ENCODE measurements at places on chromosomes 11 and 22. TPM values are rescaled to one million over a fixed set of nuclear protein-coding genes. Genes with fewer than 3 reads are reported as not detected.

The ALDH3B1 gene
- total RNA-seq, result 0.49 TPM

The TCN1 gene
- not detected for total RNA-seq

The ACTN3 gene
- total RNA-seq, result not detected

The APOA4 gene
- not detected for total RNA-seq

The MIOX gene
- total RNA-seq, result not detected

The F2 gene
- total RNA-seq, result not detected

The SMIM38 gene
- 0.49 TPM for total RNA-seq

The THYN1 gene
- total RNA-seq, result 30.2 TPM

The FBLN1 gene
- total RNA-seq, result 39.3 TPM

The OR8B4 gene
- total RNA-seq, result not detected

The SLC37A2 gene
- total RNA-seq, result 1.2 TPM

The CASP5 gene
- total RNA-seq, result not detected

The TRPM5 gene
- not detected for total RNA-seq

The ENTHD1 gene
- not detected for total RNA-seq

The TH gene
- 0.25 TPM for total RNA-seq

The APOBEC3A gene
- total RNA-seq, result 0.25 TPM

The DDI1 gene
- not detected for total RNA-seq

The SLC35C1 gene
- 5.9 TPM for total RNA-seq

The H19 gene
- total RNA-seq, result 6.6 TPM

The FERMT3 gene
- 0.98 TPM for total RNA-seq

The SLC7A4 gene
- total RNA-seq, result 1.5 TPM

The GGTLC2 gene
- not detected for total RNA-seq

The VSIG2 gene
- 0.49 TPM for total RNA-seq

The TYR gene
- not detected for total RNA-seq

The PKP3 gene
- 0.74 TPM for total RNA-seq

The MMP12 gene
- total RNA-seq, result not detected

The ELFN2 gene
- total RNA-seq, result 21.6 TPM

The PELI3 gene
- 11.8 TPM for total RNA-seq

The CTNND1 gene
- total RNA-seq, result 134 TPM

The IGSF22 gene
- total RNA-seq, result under 0.01 TPM
